ENCODE measurements at places on chromosomes 6 and 20.

DNA sequence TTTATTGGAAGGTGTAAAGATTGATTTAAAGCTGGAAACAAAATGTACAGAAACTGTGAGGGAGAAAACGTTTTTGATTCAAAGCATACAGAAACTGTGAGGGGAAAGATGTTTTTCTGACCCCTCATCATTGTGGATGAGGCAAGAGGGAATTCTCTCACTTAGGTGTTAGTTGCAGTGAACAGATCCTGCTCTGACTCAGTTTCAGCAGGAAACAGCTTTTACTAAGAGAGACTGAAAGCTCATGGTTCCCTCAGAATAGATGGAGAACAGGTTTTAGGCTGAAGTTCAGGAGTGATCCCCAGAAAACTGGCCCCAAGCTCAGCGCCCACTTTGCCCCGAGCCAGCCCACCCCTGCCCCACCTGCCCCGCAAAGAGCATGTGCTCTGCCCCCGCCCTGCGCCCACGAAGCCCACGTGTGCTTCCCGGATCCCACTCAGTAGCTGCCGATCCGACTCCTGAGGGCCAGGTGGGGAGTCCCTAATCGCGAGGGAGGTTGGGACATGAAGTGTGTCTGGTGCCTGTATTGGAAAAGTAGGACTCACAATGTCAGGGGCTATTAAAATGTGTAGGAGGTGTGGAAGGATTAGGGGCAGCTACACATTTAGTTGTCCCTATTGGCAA, 41.2 kb downstream of the DUSP22 start:
- DNase-seq: no peak

GRCh38 chr6:109892451-109893435, 85.4 kb upstream of the GPR6 start:
- no peak for DNase-seq

DNA sequence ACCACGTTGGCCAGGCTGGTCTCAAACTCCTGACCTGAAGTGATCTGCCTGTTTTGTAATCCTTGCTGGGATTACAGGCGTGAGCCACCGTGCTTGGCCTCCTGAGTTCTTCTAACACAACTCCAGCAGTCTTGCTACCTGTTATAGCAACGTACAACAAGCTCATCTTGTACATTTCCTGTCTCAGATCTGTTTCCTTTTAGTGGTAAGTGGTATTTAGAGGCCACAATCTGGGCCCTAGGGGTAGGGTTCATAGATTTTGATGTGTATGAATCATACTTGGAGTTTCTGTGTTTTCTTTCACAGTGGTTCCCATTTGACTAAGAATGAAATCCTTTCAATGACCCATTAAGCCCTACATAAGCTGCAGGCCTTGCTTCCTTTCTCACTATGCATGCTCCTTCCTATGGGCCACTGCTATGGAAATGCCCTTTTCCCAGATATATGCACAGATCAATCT, 27.1 kb upstream of the SYNCRIP start:
- no peak for DNase-seq

DNA sequence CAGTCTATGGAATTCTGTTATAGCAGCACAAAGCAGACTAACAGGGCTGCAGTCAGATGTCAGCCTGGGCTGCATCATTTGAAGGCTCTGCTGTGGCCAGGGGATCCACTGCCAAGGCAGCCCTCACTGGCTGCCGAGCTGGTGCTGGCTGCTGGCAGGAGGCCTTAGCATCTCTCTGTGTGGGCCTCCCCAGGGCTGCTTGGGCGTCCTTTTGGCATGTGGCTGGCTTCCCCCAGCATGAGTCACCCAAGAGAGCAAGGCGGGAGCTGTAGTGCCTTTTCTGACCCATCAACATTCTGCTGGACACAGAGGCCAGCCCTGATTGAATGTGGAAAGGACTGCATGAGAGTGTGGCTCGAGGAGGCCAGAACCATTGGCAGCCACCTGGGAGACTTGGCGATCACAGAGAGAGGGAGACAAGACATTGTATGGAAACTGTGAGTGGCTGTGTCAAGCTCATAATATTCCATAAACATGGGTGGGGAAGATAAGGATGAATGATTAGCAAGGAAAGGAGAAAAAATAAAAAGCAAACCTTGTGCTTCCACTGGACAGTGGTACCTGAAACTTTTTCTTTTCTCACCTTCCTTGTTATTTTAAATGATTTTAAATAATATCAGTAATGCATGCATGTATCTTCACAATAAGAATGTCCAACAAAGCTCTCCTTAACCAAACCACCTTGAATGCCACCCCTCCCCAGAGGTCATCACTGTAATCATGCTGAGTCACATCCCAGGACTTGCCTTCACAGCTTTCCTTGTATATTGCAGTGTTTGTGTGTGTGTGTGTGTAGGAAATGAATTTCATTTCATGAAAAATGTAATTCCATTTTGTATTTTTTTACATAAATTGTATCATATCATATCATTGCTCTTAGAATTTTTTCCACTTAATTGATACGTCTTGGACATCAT, 55.0 kb upstream of the VSX1 start:
- DNase-seq: peak; percentile 88

- no peak for DNase-seq
These were observed 258.2 kb upstream of the NT5E start for GRCh38 chr6:85191656-85192055.

- no peak for DNase-seq
These were observed 76.4 kb downstream of the SSR1 start for GRCh38 chr6:7236306-7237209.

DNA sequence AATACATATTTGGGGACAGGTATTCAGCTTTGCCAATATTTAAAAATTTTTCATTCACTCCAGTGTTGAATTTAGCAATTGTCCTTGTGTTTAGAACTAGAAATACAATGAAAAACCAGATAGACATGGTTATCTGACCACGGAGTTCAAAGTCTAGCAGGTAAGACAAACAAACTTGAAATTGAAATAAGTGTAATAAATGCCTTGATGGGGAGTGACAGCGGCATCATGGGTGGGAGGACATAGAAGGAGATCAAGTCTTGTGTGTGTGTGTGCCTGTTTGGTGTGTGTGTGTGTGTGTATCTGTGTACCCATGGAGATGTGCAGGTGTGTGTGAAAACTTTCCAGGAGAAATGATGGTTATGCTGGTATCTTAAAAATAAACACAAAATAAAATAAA, 750.0 kb upstream of the CITED2 start:
- no peak for DNase-seq

- no peak for DNase-seq
These were observed 66.9 kb downstream of the FAXC start for GRCh38 chr6:99282479-99283062.

DNA sequence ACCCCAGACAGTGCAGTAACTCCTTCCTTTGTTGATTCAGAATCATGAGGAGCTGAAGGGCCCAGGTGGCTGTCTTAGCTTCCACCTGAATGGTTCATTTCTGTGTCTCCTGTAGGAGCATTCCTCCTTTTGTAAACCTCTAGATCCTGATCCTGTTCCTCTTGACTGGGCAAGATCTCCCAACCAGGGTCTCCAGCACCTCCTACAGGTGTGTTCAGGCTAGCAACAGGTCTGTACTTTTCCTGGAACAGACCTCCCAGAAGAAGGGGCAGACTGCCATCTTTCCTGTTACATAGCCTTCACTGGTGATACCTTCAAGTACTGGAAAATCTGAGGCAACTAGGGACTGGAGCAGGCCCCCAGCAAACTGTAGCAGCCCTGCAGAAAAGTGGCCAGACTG, 35.2 kb downstream of the HLA-B start:
- no peak for DNase-seq

GRCh38 chr6:135566311-135567068, 69.0 kb upstream of the AHI1 start:
- no peak for DNase-seq

GRCh38 chr6:154865291-154865690, 129.8 kb upstream of the TIAM2 start:
- no peak for DNase-seq

DNA sequence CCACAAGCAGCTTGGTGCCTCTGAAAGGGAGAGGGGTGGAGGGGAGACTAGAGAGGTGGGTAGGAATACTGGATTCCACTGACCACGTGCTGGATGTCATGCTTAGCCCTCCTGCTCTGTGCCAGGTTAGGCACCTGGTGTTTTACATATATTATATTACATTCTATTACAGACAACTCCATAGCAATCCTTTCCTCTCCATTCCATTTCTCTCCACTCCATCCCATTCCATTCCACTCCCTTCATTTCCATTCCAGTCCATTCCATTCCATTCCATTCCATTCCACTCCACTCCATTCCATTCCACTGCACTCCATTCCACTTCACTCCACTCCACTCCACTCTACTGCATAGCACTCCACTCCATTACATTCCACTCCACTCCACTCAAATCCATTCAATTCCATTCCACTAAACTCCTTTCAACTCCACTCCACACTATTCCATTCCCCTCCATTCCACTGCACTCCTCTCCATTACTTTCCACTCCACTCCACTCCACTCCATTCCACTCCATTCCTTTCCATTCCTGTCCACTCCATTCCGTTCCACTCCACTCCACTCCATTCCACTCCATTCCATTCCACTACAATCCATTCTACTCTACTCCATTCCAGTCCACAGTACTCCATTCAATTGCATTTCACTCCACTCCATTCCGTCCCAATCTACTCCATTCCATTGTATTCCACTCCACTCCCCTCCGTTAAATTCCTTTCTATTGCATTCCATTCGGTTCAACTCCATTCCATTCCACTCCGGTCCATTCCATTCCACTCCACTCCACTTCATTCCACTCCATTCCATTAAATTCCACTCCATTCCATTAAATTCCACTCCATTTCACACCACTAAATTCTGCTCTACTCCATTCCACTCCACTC, 27.2 kb upstream of the DEFB125 start:
- no peak for DNase-seq

DNA sequence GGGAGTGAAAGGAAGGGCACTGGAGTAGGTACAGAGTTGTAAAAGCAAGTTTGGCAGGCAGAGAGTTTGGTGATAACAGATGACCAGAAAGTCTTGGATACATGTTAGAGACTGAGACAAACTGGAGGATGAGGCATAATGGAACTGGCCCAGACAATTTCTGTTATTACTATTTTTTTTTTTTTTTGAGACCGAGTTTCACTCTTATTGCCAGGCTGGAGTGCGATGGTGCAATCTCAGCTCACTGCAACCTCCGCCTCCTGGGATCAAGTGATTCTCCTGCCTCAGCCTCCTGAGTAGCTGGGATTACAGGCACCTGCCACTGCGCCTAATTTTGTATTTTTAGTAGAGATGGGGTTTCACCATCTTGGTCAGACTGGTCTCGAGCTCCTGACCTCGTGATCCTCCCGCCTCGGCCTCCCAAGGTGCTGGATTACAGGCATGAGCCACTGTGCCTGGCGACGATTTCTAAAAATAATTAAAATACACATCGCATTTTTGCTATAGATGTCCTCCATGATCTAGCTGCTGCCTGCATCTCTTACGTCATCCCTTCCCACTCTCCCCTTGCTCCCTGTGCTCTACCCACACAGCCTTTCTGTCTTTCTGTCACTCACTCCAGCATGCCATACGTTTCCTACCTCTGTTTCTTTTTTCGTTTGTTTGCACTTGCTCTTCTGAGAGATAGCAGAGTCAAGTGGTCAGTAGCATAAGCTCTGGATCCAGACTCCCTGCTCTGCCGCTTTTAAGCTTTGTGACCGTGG, 23.5 kb downstream of the MAPK14 start:
- DNase-seq: no peak

- DNase-seq: no peak
These were observed 36.3 kb downstream of the PRDM1 start for GRCh38 chr6:106122306-106122918.
